ENCODE measurements at places on chromosomes 6 and 20.

- no peak for DNase-seq
Measured at GRCh38 chr6:79461205-79461604, 76.0 kb downstream of the LCA5 start.

DNA sequence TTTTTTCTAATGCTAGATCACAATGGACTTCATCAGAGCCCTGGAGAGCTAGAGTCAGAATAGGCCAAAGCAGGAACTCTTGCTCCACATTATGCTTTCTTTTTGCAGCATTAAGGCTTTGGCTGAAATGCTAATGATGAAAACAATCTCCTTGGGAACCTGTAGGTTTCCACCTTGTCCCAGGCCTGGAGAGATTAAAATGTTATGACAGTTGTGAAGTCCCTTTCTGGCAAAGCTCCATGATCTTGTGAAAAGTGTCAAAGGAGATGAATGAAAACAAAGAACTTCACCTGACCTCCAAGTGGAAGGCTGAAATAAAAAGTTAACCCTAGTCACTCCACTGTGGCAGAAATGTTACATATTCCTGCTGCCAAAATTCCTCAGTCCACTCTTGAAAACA is 64.0 kb upstream of the LRRC1 start:
- DNase-seq: no peak

DNA sequence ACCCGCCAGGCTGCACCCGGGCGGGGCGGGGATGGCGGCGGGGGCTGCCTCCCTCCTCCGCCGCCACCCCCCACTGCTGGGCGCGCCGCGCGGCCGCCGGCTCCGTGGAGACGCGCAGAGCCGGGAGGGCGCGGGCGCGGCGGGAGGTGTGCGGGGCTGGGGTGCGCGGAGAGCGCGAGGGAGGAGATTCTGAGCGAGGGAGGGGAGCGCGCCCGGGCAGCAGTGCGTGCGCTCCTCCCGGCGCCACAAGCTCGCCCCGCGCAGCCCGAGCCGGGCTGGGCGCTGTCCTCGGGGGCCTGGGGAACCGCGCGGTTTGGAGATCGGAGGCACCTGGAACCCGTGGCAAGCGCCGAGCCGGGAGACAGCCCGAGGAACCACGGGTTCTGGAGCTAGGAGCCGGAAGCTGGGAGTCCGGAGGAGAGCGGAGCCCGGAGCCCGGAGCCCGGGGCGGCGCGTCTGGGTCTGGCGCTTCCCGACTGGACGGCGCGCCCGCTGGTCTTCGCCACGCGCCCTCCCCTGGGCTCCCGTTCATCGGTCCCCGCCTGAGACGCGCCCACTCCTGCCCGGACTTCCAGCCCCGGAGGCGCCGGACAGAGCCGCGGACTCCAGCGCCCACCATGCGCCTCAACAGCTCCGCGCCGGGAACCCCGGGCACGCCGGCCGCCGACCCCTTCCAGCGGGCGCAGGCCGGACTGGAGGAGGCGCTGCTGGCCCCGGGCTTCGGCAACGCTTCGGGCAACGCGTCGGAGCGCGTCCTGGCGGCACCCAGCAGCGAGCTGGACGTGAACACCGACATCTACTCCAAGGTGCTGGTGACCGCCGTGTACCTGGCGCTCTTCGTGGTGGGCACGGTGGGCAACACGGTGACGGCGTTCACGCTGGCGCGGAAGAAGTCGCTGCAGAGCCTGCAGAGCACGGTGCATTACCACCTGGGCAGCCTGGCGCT is at the start of gene NTSR1:
Gene NTSR1 (plus strand): TSS at position 246 of the 946 bp plus-strand sequence. CDS start 372 bp downstream, at position 618.
- no peak for DNase-seq

DNA sequence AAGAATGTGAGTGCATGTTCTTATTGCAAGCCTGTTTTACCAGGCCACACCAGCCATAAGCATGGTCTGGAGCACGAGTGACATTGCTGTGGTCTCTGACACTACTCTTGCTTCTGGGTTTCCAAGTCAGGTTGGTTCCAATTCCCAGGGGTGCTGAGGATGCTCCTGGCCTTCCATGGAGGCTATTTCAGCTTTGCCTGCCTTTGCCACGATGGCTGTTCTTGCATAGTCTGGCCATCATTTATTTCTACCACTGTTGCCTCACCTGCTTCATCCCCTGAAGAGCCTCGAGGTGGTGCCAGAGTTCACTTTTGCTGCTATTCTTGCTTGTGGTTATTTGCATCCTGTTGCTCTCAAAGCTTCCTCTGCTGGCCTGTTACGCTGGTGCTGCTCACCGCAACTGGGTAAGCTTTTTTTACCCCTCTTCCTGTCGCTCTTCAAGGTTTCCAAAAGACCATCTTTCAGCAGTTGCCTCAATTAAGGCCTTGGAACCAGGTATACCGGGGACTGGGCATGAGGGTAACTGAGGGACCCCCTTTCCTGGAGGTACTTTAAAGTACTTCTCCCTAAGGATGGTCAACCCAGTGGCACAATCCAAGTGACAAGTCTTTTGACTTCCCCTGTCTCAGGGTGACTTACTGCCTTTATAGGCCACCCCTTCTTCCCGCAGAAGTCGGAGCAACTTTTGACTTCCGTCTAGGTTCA is 64.5 kb downstream of the AKAP7 start:
- DNase-seq: no peak

- no peak for DNase-seq
Measured at GRCh38 chr6:163725008-163725941, 310.8 kb downstream of the QKI start.

DNA sequence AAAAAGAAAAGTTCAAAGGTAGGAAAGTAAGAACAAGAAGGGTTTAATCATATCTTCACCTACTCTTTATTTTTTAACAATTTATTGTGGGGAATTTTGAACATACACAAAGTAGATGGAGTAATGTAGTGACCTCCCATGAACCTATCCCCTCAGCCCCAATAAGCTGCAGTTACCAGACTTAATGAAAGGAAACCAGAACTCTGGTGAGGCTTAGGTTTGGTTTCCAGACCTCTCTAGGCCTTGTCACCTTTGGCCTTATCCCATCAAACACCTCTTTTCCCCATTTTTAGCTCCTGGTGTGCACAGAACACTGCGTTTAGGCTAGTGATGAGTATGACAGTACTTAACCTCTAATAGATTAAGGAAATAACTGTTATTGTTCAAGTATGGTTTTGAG is 42.0 kb downstream of the CBFA2T2 start:
- no peak for DNase-seq

DNA sequence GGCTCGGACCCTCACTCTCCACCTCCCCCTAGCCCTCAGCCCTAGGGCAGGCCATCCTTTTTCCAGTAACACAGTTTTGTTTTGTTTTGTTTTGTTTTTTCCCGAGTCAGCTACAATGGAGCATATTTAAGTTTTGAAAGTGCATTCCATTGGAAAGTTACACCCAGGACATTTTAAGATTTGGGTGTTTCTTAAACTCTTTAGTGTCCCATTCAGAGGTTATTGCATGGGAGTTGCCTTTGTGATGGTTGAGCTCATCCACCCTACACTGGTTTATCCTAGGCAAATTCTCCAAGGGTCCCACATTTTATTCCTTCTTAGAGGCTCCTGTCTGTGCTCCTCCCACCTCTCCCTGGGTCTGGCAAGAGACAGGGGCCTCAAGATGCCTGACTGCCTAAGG is 58.9 kb downstream of the THBS2 start:
- DNase-seq: no peak

- no peak for DNase-seq
Measured at GRCh38 chr6:56582236-56582635, 60.5 kb downstream of the DST start.

DNA sequence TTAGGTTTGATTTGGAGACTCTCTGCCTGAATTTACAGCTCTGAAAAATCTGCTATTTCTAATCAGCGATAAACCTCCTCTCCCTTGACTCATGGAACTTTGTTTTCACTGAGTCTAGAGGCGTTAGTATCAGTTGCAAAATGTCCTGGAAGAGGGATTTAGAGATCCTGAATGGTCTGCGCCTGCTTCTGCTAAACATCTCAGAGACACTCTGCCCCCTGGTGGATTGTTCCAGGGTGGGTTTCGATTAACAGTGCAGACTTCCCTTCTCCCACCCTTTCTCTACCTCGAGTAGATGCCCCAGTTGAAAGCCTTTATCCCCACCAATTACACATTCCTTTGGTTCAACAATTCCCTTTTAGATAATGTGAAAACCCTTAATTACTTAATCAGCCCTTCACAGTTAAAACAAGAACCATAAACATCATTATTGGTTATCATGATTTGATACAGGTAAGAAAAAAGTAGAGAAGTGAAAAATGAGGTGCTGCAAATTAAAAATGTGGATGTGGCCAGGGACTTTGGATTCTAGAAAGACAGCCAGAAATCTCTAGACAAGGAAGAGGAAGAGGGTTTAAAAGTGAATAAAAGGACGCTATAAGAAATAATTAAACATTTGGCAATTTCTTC is 5.5 kb downstream of the HTR1B start:
- DNase-seq: peak; percentile 7

DNA sequence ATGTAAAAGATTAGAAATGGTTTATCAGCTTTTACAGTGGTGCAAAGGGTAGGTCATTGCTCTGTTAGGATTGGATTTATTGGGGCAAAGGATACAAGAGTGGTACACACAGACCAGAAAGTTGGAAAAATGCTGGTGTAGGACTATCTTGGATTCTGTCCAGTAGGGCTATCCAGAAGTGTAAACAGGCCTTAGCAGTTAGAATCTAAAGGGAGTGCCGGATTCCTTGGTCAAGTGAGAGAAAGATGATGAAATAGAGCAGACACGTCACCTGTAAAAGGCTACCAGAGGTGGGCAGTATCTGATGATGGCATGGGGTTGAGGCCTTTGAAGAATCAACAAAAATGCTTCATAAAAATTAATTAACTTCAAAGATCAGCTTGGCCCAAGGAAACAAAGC is 975.9 kb downstream of the KIF16B start:
- DNase-seq: no peak

- DNase-seq: no peak
Measured at GRCh38 chr6:138529478-138529877, 30.2 kb upstream of the NHSL1 start.

- DNase-seq: no peak
Measured at GRCh38 chr6:148751793-148752170, 5.0 kb downstream of the UST start.

DNA sequence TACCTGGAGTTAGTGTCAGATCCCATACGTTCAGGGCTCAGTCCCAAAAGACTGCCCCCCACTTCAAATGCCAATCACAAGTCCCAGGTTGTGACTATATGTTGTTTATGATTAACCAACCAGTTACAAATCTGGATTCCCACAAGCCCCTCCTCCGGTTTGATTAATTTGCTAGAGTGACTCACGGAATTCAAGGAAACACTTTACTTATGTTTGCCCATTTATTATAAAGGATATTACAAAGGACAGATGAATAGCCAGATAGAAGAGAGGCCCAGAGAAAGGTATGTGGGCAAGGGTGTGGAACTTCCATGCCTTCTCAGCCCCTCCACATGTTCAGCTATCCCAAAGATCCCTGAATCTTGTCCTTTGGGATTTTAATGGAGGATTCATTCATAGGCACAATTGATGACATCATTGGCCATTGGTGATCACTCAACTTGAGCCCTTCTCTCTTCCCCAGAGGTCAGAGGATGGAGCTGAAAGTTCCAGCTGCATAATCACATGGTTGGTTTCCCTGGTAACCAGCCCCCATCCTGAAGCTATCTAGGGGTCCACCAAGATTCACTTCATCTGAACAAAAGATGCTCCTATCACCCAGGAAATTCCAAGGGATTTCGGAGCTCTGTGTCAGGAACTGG is 2.0 kb downstream of the ECT2L start:
- no peak for DNase-seq

- DNase-seq: no peak
Measured at GRCh38 chr6:156852147-156852857, 75.1 kb downstream of the ARID1B start.

DNA sequence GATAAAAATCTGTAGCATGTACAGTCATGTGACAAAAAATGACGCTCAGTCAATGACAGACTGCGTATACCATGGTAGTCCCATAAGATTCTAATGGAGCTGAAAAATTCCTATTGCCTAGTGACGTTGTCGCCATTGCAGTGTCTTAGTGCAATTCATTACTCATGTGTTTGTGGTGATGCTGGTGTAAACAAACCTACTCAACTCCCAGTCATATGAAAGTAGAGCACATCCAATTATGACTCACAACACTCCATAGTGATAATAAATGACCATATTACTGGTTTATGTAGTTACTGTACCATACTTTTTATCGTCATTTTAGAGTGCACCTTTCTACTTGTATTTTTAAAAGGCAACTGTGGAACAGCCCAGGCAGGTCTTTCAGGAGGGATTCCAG is 45.0 kb downstream of the TFAP2A start:
- no peak for DNase-seq

GRCh38 chr6:27601668-27602254 is 128.9 kb upstream of the ZNF184 start:
- DNase-seq: no peak

GRCh38 chr20:5674176-5674660 is 76.0 kb upstream of the SHLD1 start:
- DNase-seq: peak; percentile 56

DNA sequence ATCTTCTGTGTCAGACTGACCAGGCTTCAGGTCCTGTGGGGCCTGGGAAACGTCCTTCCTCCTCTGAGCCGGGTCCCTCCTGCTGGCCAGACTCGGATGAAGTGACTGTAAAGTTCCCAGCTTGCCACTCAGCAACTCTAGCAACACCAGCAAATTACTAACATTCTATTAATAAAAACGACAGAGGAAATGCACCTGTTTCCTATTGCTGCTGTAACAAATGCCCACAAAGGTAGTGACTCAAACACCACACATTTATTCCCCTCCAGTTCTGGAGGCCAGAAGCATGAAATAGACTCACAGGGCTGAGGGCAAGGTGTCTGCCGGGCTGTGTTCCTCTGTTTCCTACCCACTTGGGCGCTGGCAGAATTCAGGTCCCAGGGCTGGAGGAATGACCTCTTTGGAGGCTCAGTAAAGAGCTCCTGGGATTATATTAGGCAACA is 48.8 kb downstream of the CTCFL start:
- DNase-seq: no peak

DNA sequence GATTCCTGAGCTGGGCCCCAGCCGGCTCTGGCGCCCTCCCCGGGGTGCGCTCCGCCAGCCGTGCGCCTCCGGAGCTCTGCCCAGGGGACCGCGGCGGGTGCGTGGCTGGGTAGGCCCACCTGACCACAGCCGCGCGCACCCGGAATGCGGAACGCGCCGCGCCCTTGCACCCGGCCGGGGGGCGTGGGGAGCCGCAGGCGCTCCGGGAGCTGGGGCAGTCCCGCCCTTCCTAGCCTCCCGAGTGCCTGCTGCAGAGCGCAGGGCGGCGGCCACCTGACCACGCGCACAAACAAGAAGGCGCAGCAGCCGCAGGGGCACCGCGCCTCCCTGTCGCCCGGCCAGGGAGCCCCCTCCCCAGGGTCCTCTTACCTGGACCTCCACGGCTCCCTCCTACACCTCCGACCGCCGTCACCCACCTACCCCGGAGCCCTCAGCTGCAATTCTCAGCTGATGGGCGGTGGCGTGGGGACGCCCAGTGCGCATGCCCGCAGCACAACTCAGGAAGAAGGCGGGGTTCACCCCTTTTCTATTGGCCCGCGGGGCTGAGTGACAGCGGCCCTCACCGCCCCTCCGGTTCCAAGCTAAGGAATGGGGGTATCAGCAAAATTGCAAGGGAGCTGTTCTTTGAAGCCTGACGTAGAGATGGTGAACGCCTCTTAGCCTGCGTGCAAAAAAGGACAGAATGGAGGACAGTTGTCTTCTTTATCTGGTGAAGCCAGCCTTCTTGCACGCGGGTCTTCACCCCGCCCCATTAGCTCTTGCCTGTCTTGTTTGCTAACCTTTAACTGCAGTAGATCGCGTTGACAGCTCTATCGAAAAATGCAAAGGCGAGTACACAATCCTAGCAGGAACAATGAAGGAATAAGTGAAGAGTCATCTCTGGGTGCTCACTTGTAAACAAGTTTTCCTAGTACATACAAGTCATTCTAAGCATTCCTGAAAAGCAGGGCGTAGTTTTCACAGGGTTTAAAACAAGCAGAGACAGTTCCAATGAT is at the start of gene STX7:
Gene STX7 (minus strand): TSS at position 479 of the 995 bp plus-strand sequence. CDS start 9,586 bp downstream, outside the sequence.
- DNase-seq: peak; percentile 93

- DNase-seq: no peak
Measured at GRCh38 chr6:144989319-144990107, 704.4 kb downstream of the UTRN start.

Data from hematopoietic multipotent progenitor cell treated with erythropoietin and hydrocortisone succinate and interleukin-3 and kit ligand, for 15 days (in vitro differentiated cells).